ENCODE measurements at places on chromosomes 6 and 20.

- no peak for DNase-seq
These were observed 75.9 kb upstream of the EYA4 start for GRCh38 chr6:133165235-133165634.

DNA sequence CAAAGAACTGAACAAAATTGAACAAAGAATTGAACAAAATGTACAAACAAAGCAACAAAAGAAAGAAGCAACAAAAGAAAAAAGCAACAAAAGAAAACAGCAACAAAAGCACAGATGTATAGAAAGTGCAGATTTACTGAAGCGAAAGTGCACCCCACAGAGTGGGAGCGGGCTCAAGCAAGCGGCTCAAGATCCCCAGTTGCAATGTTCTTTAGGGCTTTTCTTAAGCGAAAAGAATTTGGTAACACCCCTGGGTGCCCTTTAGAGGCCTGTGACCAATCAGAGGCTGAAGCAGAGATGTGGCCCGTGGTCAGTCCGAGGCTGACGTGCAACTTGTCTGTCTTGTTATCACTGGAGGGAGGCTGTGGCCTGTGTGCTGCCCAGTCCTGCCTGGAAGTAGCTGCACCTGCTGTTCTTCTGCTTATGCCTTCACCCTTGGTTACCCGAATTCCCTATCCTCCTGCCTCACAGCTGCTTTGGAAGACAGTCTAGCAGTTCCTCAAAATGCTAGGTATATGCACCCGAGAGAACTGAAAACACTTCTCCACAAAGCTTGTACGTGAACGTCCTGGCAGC is 13.2 kb upstream of the KIF25 start:
- DNase-seq = no peak

- no peak for DNase-seq
These were observed 2.6 kb downstream of the SLC35F1 start for GRCh38 chr6:117909638-117910037.

GRCh38 chr6:86859513-86859912 is 77.8 kb upstream of the HTR1E start:
- DNase-seq = no peak

DNA sequence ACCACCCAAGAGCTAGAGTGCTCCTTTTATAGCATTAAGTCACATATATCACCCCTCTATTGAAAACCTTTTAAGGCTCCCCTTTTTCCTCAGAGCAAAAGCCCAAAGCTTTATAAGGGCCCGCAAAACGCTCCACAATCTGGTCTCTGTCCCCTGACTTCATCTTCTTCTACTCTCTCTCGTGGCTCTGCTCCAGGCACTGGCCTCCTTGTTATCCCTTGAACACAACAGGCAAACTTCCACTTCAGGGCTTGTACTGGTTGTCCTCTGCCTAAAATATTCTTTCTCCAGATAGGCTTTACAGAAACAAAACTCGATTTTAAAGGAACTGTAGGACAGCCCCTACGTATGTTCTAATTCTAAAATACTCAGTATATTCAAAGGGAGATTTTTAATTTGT is 44.0 kb upstream of the SPDEF start:
- no peak for DNase-seq

GRCh38 chr6:51531623-51532022 is 555.8 kb downstream of the PKHD1 start:
- DNase-seq = no peak

GRCh38 chr6:85354761-85355618 is 94.9 kb upstream of the NT5E start:
- DNase-seq = peak; percentile 35

- DNase-seq = no peak
These were observed 696.7 kb downstream of the DHX35 start for GRCh38 chr20:39658662-39659409.

DNA sequence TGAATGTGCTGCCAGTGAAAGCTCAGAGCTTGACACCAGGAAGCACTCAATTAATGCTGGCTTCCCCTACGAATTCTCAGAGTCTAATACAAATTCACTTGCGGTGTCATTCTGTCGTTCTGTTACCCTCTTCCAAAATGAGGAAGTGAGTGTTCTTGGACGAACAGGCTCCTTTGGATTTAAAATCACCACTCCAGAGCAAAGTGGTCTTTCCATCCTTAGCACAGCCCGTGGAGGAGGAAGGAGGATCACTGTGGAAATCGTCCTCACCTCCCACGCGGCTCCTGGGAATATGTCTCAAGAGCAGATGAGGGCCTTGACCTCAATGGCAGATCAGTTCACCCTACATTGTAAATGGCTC is 41.7 kb downstream of the RIOK1 start:
- no peak for DNase-seq

- DNase-seq = no peak
These were observed 7.7 kb upstream of the CAP2 start for GRCh38 chr6:17385660-17386059.

GRCh38 chr20:18840248-18840645 is 26.7 kb downstream of the SCP2D1 start:
- no peak for DNase-seq

DNA sequence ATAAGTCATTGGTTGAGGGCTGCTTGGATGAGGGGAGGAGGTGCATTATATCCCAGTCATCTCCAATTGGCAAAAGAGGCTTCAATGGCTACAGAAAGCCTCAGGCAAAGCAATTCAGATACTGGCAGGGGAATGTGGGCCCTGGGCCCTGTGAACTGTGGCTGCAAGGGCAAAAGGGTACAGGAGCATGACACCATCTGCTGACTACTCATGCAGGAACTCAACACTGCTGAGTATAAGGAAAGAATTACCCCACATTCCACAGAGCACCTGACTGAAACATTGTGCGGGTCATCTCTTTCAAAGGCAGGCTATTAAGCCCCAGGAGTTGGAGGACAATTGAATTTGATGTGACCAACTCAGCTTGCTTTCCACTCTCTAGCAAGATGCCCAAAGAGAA is 92.1 kb upstream of the SPTLC3 start:
- no peak for DNase-seq

DNA sequence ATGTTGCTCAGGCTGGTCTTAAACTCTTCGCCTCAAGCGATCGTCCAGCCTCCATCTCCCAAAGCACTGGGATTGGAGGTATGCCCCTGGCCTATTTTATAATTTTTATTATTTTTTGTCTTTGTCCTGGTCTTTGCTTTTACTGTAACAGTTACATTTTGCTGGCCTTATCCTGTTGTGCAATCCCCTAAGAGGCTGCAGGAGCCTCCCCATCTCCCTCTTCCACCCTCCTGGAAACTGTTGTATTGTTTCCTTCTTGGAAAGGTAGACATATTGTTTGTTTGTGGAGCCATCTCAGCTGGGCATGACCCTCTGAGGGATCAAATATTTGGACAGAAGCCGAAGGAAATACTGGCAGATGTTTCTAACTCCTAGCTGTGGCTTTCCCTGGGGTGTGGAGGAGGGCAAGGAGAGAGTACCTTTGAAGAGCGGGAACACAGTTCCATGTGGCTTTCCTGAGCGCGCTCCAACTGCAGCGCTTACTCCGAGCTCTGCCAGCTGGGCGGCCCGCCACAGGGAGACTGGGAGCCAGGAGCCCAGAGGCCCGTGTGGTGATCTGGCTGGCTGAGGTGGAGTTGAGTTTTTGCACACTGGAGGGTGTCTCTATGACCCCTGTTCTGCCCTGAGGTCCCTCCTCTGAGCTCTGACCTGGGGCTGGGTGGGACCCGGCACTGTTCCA is 4.9 kb downstream of the MAPK13 start:
- DNase-seq = no peak

- DNase-seq = no peak
These were observed 31.0 kb downstream of the NPEPL1 start for GRCh38 chr20:58723628-58723984.

DNA sequence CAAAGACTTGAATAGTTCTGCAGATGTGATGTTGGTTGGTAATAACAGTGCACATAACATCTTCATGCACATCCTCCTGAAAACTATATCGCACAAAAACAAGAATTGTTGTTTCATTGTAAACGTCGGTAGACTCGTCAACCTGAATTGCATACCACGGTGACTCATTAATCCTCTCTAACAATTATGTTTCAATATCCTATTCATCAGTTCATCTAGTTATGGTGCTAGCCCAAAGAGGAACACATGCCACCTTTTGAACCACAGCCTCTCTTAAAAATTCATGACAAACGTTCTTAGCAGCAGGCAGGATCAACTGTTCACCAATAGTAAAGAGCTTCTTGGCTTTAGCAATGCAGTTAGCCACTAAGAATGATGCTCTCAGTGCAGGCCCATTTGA is 25.0 kb downstream of the CRYBG1 start:
- no peak for DNase-seq

DNA sequence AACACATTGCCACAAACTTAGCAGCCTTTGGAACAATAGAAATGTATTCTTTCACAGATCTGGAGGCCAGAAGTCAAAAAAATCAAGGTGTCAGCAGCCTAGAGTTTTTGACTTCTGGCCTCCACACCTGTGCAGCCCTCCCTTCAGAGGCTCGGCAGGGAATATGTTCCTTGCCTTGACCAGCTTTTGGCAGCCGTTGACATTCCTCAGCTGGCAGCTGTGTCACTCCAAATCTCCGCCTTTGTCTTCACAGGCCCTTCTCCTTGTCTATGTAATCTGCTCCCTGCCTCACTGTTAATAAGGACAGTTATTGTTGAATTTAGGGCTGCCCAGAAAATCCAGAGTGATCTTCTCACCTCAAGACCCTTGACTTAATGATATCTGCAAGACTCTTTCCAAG is 17.2 kb upstream of the AHI1 start:
- DNase-seq = no peak

- DNase-seq = no peak
These were observed 107.3 kb downstream of the GMPR start for GRCh38 chr6:16345449-16346330.

DNA sequence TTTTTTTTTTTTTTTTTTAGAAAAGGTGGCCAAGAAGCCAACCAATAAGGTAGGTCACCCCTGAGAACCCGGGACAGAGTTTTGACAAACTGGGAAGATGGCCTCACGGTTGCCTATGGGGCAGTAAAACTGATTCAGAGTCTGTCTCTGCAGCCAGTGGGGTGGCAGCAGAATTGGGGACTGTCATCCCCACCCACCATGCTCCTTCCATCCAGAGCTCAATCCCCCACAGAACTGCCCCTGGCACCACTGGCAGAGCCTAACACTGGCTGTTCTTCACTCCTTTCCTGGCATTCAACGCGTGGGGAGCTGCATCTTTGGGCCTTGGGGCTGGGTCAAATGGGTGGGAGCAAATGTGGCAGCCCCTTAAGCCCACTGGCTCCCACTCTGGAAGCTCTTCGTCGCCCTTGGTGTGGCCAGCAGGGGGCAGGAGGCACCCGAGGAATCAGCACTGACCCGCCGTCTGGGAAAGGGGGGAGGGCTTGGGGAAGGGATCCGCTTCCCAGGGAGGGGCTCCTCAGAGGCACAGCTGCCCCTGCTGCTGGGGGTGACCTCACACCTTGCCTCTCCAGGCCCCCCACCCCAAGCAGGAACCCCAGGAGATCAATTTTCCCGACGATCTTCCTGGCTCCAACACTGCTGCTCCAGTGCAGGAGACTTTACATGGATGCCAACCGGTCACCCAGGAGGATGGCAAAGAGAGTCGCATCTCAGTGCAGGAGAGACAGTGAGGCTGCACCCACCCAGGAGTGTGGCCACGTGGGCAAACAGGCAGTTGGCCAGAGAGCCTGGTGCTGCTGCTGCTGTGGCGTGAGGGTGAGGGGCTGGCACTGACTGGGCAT is 10.4 kb downstream of the CD40 start:
- no peak for DNase-seq

DNA sequence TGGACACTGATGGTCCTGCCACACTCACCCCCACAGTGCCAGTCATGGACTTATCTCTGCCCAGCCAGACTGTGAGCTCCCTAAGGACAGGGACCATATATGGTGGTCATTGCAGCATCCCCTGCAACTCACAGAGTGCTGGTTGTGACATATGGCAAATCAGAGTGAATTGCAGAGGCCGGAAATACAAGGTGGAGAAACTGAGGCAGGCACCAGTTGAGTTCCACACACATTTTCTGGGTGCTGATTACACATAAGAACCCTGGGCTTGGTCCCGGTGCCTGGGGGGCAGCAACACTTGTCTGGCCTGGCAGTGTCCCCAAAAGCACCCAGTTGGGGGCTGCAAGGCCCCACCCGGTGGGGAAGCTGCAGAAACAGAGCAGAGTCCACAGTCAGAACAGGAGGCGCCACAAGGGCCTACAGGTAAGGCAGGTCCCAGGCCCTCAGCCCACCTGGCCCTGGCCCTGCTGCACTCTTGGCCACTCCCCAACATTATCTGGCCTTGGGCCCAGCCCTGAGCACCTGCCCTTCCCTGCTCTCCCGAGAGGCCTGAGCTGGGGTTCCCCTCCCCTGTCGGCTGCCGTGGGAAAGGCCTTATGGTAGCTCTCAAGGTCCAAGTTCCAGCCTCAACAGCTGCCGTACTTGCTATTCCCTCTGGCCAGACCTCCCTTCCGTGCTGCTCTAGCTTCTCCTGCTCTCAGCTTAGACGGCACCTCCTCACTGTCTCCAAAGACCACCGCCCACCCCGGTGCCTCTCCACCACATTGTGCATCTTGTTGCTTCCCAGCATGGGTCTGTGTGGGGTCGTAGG is 140.8 kb upstream of the PTPN1 start:
- DNase-seq = no peak

DNA sequence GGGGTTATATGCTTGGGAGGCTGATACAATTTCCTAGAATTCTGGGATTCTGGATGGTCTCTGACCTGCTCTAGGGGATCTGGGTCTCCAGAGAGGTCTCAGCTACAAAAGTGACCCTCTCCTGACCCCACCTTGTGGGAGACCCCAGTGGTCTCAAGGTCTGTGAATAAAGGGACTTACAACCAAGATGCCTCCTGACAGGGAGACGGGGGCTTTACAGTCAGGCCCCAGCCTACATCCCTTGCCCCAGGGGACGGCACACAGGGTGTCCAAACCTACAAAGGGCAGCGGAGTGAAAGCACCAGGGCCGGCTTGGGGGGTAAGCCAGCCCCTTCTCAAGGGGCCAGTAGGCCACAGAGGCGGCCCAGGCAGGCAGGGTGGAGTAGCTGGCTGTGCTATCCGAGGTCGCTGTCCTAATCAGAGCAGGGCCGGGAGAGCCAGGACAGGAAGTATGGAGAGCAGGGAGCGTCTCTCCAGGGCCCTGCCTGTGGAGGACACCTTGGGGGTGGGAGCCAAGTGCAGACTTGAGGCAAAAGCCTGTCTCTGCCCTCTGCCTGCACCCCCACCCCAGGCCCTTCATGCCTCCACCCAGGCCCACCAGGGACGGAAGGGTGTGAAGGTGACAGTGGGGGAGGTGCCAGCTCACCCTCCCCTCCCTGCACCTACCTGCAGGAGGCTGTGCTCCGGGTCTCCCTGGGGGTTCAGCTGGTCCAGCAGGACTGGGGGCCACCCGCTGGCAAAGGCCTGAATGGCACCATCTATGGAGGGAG is 3.5 kb downstream of the GFRA4 start:
- no peak for DNase-seq
